RWPE1 (cell line): ENCODE measurements at places on chromosomes 11 and 22.

GRCh38 chr11:33388793-33389525 is 131.8 kb downstream of the HIPK3 start:
- no peak for DNase-seq

GRCh38 chr11:120336641-120337354 is 585 bp downstream of the ARHGEF12 start:
- no peak for DNase-seq

GRCh38 chr22:29635734-29636357 is 32.4 kb downstream of the NF2 start:
- DNase-seq = peak; percentile 30

DNA sequence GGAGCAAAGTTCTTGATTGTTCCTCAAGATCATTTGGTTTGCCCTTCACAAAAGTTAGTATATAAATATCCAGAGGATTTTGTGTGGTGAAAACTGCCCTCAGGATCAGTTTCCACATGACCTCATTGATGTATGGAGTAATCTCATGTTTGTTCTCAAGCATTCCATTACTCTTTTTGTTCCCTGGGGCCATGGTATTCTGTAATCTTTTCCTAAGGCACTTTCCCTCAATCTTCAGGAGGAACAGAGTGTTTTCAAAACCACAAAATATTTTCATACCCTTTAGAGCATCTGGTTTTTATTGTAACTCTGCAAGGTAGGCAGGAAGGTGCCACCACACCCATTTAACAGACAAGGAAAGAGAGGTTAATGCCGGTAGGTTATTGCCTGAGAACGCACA is 99.6 kb downstream of the FAM181B start:
- DNase-seq = no peak

DNA sequence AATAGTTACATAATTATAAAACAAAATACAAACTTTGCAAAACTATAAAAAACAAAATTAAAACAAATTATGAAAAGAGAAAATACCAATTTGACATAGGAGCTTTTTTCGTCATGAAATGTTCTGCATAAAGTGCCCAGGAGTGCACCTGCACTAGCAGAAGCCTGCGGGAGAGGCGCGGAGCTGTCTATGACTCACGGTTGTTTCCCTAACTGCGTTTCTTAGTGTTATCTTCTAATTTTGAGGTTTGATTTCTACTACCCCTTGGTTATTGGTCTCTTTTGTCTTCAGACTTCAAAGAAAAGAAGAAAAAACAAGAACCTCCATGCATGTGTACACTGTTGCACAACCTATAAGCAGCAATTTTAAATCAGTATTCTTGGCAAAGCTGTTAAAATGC is 740.9 kb upstream of the LRRC4C start:
- DNase-seq = no peak

- no peak for DNase-seq
These were observed 225.7 kb downstream of the FAM76B start for GRCh38 chr11:95563859-95564258.

GRCh38 chr11:90251599-90251998 is 28.8 kb upstream of the CHORDC1 start:
- DNase-seq = no peak

- DNase-seq = no peak
These were observed 65.6 kb upstream of the OR5AK2 start for GRCh38 chr11:56923116-56923515.

DNA sequence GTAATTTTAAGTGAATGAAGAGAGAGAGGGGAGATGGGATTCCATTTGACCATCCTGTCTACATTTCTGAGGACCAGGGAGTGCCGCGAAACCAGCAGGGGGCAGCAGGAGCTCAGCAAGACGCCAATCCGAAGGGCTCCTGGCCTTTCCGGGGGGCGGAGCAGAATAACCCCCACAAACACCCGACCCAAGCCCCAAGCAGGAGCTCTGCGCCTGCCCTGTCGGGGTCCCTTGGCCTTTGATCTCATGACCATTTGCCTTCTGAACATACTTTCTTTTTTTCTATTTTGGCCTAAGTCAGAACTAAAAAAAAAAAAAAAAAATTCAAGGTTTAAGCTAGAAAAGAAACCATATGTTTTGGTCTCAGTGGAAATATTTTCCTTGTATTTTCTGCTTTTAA is 21.9 kb upstream of the SCN2B start:
- peak; percentile 60 for DNase-seq

DNA sequence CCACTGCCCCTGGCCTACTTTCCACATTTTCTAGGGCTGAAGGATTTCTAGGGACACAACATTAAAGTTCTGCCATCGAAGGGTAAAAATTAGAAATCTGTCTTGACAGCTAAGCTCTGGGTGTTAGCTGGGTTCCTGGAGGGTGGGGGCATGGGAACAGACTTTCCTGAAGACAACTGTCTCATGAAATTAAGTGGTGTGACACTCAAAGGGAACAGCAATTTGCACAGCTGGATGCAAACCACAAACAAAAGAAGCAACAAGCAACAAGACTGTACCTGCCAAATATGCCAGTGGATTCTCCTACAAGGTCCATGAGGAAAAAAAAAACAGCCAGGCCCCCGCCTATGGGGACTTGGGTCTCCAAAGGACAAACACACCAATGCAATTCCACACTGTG is 32.5 kb downstream of the WT1 start:
- DNase-seq = no peak

DNA sequence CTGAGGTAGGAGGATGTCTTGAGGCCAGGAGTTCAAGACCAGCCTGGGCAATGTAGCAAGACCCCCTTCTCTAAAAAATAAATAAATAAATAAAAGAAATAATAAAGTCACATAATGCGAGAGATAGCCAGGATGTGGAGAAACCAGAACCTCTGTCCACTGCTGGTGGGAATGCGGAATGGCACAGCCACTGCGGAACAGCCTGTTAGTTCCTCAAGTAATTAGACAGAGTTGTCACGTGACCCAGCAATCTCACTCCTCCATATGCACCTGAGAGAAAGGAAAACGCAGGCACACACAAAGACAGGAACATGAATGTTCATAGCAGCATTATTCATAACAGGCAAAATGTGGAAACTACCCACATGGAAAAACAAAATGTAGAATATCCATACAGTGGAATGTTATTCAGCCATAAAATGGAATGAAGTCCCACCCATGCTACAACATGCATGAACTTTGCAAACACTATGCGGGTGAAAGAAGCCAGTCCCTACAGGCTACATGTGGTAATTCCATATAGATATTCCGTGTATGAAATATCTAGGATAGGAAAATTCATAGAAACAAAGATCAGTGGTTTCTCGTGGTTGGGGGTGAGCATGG is 27.4 kb downstream of the LIF start:
- DNase-seq = no peak

DNA sequence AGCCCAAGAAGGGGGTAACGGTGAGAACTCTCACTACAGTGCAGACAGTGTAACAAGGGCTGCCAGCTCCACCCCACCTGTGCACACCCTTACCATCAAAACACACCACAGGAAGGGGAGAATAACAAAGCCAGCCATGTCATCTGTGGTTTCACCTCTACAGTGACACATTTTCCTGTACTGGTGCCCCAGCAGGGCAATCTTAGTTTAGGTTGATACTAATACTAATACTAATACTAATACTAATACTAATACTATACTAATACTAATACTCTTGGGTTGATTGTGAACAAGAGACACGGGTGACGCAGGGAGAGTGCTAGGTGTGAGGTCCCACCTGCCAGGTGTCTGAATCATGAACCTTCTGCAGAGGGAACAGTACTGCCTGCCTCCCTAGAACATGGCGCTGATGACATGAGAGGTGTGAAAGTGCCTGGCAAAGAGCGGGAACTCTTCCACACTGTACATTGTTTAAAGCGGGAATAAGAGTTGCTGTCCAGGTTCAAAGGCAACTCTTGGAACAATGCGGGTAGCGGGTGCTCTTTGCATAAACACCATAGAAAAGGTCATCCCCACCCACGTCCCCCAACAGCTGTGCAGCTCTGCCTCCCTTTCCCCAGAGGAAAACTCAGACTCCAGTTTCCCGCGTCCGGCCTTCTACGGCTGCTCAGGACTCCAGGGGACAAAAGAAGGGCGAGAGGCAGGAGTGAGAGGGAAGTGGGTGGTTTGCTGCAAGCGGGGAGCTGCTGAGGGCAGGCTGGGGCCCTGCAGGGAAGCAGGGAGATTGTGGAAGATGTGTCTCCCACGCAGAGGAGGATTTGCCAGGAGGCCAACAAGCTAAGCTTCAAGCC is 25.0 kb upstream of the TMPRSS4 start:
- no peak for DNase-seq

DNA sequence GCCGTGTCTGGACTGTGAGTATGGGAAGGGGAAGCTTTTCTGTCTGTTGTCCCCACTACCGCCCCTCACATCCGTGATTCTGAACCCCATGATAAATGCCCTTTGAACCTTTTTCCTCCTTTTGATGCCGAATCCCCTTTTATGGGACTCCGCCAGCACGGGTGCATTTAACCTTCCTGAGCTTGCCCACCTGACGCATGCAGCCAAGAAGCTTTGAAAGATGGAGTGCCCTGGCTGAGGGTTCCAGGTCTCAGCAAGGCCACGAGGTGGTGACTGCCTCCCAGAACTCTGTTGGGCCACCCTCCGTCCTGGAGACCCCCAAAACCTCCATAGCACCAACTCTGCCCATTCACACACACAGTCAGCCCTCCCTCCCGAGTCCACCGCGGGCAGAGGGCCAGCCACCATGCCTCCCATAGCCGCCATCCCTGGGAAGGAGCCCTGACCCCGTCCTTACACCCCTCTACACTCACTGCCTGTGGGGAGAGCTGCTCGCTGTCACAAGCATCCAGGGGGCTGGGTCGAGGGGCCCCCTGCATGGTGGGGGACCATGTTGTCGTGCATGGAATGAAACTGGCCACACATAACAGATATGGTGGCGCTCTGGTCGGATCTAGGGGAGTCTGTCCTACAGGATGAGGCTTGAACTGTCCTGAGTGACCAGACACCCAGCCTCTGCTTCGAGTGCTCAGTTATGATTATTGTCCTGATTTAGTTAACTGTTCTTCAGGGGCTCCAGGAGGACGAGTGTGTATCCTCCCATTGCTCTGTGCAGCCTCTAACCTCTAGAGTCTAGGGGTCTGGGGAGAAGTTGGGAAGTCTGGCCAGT is 822 bp upstream of the COMT start:
- no peak for DNase-seq

DNA sequence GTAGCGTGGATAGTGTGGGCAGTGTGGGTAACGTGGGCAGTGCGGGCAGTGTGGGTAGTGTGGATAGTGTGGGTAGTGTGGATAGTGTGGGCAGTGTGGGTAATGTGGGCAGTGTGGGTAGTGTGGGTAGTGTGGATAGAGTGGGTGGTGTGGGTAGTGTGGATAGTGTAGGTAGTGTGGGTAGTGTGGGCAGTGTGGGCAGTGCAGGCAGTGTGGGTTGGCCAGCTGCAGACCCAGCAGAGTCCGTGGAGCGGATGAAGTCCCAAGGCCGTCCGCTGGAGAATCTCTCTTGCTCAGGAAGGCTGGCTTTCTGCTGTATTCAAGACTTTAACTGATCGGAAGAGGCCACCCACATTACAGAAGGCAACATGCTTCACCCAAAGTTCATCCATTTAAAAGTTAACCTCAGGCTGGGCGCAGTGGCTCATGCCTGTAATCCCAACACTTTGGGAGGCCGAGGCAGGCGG is 26.1 kb upstream of the KRTAP5-6 start:
- no peak for DNase-seq

DNA sequence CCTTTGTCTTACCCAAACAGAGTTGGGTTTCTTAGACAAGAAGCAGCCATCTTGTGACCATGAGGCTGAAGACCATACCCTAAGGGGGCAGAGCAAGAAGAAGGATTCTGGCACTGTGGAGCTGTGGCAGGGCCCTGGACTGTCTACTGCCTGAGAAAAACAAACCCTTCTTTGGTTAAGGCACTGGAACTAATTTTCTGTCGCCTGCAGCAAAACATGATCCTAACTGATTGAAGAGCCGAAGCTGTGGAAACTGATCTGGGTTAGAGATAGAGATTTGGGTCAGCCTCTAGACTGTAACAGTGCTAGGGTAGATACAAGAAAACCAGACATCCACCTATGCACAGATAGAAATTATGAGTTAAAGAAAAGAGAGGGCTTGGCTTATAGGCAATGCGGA is 11.3 kb upstream of the ACER3 start:
- DNase-seq = no peak

DNA sequence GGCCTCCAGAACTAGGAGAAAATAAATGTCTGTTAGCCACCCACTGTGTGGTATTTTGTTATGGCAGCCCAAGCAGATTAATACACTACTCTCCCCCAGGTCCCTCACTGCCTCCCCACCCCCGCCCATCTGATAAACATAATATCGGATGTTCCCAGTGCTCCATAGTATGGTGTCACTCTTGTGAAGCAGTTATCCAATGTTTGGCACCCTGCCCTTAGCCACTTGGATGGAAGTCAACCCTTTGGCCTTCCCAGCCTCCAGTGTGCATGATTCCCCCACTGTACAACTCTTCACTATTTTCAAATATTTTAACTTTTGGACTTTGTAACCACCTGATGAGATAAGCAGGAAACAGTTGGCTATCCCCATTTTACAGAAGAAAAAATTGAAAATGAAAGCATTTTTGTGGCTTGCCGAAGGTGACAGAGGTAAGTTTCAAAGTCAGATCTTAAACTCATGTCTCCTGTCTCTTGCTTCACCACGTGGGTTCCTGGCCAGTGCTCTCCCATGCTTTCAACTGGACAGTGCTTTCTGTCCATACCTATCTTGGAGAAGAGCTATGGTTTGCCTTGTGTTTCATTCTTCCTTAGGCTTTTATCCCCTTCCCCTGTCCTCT is 53.2 kb downstream of the ALX4 start:
- DNase-seq = no peak

DNA sequence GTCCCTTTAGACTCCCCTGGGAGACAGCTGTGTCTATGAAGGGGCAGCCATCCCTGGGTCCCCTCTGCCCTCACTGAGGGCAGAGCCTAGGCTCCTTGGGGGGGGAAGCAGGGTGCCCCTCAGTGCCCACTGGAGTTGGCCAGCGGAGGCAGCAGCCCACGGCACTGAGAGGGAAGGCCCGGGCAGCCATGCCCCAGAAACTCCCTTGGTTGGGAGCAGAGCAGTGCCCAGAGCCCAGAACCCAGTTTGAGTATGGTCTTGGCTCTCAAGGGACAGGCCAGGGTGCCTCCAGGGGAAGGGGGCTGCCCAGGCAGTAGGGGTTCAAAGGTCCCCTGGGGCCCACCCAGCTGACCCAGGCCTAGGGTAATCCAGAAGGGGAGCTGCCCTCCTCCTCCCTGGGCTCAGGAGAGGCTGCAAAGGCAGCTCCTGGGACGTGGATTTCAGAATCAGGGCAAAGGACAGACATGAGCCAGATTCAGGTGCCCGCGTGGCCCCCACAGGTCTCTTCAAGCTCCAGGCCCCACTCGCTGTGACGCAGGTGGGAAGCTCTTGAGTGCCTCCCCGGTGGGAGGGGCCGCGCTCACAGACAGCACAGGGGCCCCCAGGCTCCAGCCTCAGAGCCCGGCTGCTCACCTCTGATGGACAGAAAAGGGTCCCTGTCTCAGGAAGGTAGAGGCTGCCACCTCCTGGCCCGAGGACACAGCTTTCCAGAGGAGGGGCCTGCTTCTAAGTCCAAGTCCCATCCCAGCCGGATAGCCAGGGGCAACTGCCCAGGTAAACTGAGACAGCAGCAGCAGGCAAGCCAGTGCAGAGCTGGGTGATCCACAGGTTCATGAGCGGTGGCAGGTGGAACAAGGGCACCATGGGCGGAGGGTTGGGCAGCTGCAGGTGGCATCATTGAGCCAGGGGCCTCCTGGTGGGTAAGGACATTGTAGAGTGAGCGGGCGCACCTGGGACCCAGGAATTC is 2.6 kb downstream of the C11orf21 start:
- DNase-seq = peak; percentile 57
